SK-N-SH treated with all-trans-retinoic acid at 6 μM for 48 hours (cell line): ENCODE measurements at places on chromosomes 16 and 17.

DNA sequence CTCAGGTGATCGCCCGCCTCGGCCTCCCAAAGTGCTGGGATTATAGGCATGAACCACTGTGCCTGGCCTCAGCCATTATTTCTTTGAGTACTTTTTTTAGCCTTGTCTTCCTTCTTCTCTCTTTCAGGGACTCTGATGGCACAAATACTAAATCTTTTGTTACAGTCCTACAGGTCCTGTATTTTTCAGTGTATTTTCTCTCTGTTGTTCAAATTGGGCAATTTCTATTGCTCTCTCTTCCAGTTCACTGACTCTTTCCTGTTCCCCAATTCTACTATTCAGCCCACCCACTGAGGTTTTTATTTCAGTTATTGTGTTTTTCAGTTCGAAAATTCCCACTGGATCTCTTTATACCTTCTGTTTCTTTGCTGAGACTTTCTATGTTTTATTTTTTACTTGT is 7.5 kb upstream of the DOK4 start:
- ATAC-seq: no peak

DNA sequence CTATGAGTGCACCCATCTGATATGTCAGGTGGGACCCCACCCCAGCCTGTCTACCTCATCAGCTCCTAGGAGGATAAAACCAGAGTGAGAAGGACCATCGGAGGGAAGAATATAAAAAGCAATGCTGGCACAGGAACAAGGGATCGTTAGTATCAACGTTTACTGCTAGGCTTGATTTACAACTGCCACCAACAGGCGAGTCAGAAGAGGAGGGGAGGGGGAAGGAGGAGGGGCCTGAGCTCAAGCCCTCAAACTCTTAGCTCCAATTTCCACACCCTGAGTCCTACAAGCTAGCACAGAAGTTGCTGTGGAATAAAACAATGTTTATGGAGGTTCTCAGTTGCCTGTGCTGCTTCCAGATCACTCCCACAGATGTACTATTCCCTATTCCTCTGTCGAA is 234.5 kb downstream of the C16orf78 start:
- no peak for ATAC-seq

- ATAC-seq: no peak
These were observed 23.4 kb downstream of the NMRAL1 start for GRCh38 chr16:4450931-4451519.

DNA sequence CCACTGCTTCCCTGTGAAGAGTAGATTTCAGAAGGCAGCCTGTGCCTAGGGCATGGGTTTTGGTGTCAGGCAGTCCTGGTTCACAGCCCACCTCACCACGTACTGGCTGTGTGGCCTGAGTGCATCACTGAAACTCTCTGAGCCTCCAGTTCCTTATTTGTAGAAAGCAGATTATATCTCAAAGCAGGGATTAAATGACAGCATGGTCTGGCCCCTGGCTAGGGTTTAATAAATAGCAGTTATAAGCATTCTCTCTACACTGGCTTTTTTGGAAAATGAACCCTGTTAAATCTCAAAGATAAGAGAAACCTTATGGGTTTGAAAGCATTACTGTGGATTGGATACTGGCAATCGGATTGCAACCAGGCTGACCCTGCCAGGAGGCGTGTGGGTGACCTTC is 2.9 kb upstream of the MT1M start:
- ATAC-seq: no peak

DNA sequence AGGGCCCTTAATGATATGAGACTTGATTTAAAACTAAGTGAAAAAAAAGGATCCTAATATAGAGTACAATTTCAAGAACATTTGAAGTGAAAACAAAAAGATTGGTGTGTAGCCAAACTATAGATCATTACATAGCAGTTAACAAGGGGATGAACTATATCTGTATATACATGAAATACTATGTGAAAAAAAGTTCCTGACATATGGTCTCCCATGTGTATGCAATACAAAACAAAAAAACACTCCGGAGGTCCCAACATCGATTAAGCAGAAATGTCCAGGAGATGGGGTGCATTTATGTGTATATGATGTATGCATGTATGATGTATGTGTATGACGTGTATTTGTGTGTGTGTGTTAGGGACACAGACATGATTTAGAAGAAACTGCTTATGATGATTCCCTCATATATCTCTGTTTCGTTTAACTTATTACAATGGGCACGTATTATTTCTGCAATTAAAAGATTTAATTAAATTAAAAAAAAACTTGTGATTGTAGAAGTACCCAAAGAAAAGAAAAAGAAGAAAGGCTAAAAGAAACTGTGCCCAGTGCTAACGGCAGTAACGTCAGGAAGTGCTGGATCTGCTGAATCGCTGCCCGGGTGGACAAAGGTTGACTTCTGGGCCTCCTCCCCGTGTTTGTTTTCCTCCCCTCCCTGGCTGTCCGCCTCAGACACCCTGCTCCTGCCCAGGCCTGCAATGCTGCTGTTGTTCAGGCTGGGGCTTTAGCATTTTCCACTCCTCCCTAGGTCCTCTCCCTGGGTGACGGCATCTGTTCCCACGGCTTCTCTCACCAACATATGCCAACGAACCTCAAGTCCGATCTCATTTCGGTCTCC is 36.9 kb downstream of the TBX4 start:
- ATAC-seq: no peak

GRCh38 chr16:81585785-81586184 is 141.2 kb downstream of the CMIP start:
- peak; percentile 57 for ATAC-seq

GRCh38 chr16:70473446-70474319 is 19.3 kb downstream of the FCSK start:
- no peak for ATAC-seq

- no peak for ATAC-seq
These were observed 412.3 kb upstream of the CDH11 start for GRCh38 chr16:65534121-65534528.

DNA sequence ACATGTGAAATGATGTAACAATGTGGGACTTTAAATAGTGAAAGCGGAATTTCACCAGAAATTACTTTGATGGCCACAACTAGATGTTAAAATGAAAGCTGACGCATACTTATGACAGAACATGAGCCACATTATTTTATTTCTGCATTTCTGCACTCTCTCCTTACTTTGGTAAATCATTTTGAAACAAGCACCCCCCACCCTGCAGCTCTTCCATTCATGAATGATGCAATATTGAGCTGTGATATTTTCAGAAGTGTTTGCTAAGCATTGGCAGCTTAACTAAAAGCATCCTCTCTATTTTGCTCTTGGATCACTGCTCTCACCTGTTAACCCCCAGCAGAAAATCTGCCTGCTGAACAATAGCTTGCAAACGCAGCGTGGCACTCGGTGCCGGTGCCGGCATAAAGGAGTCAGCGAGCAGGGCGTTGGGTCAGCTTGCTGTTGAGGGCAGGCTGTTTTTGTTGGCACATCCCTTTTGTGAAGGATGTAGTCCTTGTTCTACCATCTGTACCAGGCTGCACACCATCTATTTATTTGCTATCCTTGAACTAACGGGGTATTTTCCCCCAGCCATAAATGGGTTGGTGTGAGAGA is 30.8 kb upstream of the CBLN1 start:
- ATAC-seq: no peak

DNA sequence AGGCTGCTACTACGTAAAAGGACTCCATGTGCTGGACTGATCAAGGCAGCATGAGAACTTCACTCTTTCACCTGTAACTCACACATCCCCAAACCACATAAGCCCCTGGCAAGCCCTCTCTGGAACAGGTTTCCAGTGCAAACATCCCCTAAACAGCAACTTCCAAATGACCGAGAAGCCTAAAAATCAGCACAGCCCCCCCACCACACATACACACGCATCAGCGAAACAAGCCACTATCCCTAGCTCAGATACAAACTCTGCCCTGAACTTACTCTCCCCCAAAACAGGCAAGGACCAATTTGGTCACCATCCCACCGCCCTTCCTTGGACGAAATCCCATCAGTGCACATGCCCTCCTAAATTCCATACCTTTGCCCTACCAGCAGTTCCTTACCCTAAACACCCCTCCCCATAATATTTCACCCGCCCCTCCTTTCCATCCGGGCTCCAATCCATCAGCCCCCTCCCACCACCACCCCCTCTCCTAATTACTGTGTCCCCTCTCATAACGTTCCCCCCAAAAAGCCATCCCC is 735 bp downstream of the LSM12 start:
- no peak for ATAC-seq

- peak; percentile 1; the same call in 1 of the 3 replicates for ATAC-seq
These were observed 26.2 kb upstream of the RFFL start for GRCh38 chr17:35089586-35090296.

DNA sequence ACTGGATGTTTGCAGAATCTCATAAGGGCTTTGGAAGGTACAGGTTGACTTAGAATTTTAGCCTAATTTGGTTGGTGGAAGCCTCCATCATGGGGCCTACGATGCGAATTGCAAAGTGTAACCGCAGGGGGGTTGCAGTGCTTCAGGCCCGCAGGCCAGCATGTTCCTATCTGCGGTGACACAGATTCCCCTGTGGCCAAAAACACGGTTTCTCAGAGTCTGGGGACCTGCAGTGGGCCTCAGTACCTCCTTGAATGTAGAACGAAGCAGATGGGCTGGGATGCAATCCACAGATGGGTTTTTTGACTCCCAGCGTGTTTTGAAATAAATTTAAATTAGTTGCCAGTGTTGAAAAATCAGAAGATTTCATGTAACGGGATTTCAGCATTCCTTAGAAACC is 34.7 kb downstream of the KIAA0513 start:
- ATAC-seq: no peak

- peak; percentile 79 for ATAC-seq
These were observed 151.1 kb upstream of the GSE1 start for GRCh38 chr16:85461814-85462713.

GRCh38 chr17:27562777-27563455 is 68.1 kb upstream of the LGALS9 start:
- no peak for ATAC-seq

GRCh38 chr17:40722241-40722640 is 18.7 kb upstream of the KRT24 start:
- ATAC-seq: no peak

DNA sequence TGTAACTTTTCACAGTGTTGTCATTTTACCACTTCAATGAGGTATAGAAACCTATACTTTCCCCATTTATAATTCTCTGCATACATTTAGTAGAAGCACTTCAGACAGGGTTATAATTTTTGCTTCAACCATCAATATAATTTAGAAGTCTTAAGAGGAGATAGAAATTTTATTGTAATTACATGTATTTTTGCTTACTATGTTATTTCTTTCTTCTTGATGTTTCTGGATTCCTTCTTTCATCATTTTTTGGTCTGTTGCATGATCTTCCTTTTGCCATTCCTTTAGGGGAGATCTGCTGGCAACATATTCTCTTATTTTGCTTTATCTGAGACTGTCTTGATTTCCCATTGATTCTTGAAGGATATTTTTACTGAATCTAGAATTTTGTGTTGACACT is 31.1 kb downstream of the SPECC1 start:
- ATAC-seq: no peak
